ENCODE measurements at places on chromosomes 6 and 20. TPM values are rescaled to one million over a fixed set of nuclear protein-coding genes. Genes with fewer than 3 reads are reported as not detected.

- H3K27ac ChIP-seq, result no peak overlapping the region
- peaks cover 26% of the 10 kb centered on the region for H3K4me1 ChIP-seq
- H3K36me3 ChIP-seq, result no peaks in the 10 kb centered on the region
- DNase-seq, result no peak
- H3K27me3 ChIP-seq, result no peaks in the 10 kb centered on the region
These were observed 1.3 kb downstream of the CCN5 start for GRCh38 chr20:44716309-44717106.

- no peaks in the 10 kb centered on the region for H3K27me3 ChIP-seq
- no peaks in the 10 kb centered on the region for H3K36me3 ChIP-seq
- H3K4me3 ChIP-seq, result no peak overlapping the region
- DNase-seq, result no peak
- no peaks in the 10 kb centered on the region for H3K4me1 ChIP-seq
- H3K27ac ChIP-seq, result no peak overlapping the region
These were observed 301.8 kb downstream of the KIF16B start for GRCh38 chr20:16271450-16271849.

DNA sequence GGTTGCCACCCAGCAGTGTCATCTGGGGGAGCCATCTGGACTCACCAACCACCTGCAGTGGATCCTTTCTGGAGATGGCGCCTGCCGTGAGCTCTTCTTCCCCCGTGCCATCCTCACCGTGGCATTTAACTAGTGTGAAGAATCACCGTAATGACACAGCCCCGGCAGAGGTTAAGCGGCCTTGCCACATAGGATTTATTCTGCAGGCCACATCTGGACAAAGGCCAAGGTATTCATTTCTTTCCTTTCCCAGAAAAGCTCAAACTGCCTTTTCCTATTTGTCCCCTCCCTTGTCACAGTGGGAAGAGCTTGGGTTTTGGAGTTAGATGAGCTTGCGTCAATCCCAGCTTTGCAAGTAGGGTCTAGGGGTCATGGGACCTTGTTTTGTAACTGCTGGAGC lies 88.4 kb downstream of the PXDC1 start:
- no peaks in the 10 kb centered on the region for H3K36me3 ChIP-seq
- H3K4me3 ChIP-seq, result no peak overlapping the region
- DNase-seq, result no peak
- H3K27ac ChIP-seq, result no peak overlapping the region

DNA sequence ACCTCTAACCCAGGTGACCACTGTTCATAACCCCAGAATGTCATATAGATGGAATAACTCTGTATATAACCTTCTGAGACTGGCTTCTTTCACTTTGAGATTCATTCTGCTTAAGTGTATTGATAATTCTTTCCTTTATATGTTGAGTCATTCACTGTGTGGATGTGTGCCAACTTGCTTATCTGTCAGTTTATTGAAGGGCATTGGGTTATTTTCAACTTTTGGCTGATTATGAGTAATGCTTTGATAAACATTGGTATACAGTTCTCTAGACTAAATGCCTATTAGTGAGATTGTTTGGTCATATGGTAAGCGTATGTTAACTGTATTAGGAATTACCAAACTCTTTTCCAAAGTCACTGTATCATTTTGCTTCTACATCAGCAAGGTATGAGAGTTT lies 453.4 kb upstream of the SPTLC3 start:
- no peak for DNase-seq
- H3K27ac ChIP-seq, result no peak overlapping the region
- no peaks in the 10 kb centered on the region for H3K4me1 ChIP-seq
- H3K36me3 ChIP-seq, result no peaks in the 10 kb centered on the region
- no peaks in the 10 kb centered on the region for H3K27me3 ChIP-seq
- no peak overlapping the region for H3K4me3 ChIP-seq

DNA sequence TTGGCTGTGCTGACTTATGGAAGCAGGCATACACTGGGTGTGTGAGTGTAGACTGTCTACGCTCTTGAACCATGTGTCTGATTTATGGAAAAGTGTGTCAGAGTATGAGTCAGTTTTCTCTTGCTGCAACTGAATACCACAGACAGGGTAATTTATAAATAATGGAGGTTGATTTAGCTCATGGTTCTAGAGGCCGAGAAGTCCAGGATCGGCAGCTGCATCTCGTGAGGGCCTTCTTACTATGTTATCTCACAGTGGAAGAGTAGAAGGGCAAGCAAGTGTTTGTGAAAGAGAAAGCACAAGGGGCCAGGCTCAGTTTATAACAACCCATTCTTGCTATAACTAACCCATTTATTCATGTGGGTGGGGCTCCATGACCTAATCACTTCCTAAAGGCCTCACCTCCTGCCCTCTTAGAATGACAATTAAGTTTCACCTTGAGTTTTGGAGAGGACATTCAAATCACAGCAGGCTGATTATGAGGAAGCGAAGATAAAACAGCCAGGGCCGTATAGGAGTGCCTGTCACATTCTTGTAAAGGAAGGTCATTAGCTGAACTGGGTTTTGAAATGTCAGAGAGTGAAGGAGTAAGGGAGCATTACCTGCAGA lies 6.7 kb downstream of the GPR31 start:
- H3K27ac ChIP-seq, result no peak overlapping the region
- no peaks in the 10 kb centered on the region for H3K36me3 ChIP-seq
- no peak for DNase-seq
- H3K4me1 ChIP-seq, result no peaks in the 10 kb centered on the region

- H3K27ac ChIP-seq, result no peak overlapping the region
- no peaks in the 10 kb centered on the region for H3K27me3 ChIP-seq
- H3K4me1 ChIP-seq, result peaks cover 4% of the 10 kb centered on the region
- DNase-seq, result peak; percentile 20
These were observed 5.1 kb downstream of the TP53RK start for GRCh38 chr20:46683939-46684750.

- no peaks in the 10 kb centered on the region for H3K36me3 ChIP-seq
- H3K27me3 ChIP-seq, result no peaks in the 10 kb centered on the region
- H3K4me3 ChIP-seq, result no peak overlapping the region
- no peak for DNase-seq
These were observed 72.5 kb downstream of the DZANK1 start for GRCh38 chr20:18394363-18394762.

DNA sequence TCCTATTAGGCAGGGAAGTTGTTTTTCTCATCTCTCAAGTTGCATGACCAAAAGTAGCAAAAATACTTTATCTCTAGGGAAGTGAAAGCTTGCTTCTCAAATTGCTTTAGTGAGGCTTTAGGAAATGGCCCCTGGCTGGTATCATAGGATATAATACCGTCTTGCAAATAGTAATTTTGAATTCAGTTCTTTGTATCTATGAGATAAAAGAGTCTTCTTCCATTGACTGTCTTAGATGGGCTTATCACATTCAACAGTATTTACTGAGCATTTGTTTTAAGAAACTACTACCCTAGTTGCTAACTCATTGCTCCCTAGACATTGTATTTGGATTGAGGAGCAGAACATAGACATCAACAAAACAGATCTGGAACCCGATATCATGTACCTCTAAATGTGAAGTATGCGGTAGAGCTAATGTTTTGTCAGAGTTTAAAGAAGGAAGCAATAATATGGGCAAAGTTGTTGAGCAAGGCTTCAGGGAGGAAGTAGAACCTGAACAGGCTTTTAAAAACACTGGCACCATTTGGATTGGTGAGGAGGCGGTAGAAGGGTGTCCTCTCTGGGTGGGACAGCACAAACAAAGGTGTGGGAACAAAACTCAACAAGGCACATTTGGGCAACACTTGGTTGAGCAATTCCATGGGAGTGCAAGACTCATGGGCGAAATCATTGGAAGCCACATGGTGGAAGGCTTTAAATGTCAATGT lies 101.5 kb downstream of the SGK1 start:
- no peaks in the 10 kb centered on the region for H3K36me3 ChIP-seq
- DNase-seq, result no peak
- no peaks in the 10 kb centered on the region for H3K4me1 ChIP-seq
- H3K27ac ChIP-seq, result no peak overlapping the region

DNA sequence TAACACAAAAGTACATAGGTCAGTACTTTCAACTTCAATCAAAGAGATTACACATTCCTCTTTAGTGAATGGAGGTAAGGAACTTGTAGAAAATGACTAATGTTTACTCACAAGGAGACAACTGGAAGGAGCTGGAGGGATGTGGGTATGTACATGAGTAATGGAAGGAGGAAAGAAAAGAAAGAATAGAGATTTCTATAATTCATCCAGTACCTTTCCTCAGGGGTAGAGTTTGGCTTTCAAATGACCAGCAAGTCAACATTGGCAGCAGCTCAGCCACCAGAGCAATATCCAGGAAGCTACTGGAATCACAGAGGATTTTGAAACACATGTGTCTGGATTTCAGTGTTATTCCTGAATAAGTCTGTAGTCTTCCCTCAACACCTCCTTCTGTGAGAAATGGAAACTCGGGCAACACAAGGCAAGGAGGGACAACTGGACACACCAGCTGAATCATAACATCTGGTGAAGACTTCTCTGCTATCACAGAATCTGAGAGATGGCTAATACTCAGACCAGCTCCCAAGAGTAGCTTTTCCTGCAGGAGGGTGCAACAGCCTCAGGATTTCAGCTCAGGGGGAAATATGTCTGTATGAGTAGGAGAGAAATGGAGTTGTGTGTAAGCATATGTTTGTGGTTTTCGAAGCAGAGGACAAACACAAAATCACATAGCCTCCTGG lies 98.8 kb downstream of the HAO1 start:
- H3K4me3 ChIP-seq, result no peak overlapping the region
- no peaks in the 10 kb centered on the region for H3K4me1 ChIP-seq
- no peaks in the 10 kb centered on the region for H3K36me3 ChIP-seq
- DNase-seq, result no peak
- peaks cover 61% of the 10 kb centered on the region for H3K27me3 ChIP-seq
- no peak overlapping the region for H3K27ac ChIP-seq

DNA sequence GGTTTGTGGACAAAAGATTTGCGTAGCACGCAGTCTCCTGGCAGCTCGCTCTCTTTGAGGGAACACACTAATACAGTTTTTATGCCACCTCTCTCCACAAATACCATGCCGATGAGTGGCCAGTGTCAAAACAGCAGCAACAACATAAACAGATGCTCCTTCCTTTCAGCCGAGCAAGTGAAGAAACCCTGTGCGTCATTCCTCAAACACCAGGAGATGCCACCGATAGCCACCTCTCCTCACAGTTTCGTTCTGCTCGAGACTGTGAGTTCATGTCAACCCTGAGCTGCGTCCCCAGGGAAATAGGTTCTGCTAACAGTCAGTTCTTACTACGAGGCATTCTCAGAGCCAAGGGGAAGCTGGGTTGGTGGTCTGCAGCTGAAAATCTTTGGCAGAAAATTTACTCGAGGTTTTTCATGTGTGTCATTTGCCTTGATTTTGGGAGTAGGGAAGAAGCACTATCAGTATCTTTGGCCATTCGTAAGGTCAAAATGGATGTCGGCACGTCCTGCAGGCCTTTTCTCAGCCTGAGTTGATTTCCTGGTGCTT lies 59.9 kb downstream of the EYA2 start:
- DNase-seq, result no peak
- no peak overlapping the region for H3K27ac ChIP-seq
- no peaks in the 10 kb centered on the region for H3K4me1 ChIP-seq
- no peaks in the 10 kb centered on the region for H3K36me3 ChIP-seq
- no peaks in the 10 kb centered on the region for H3K27me3 ChIP-seq

- H3K27me3 ChIP-seq, result no peaks in the 10 kb centered on the region
- no peaks in the 10 kb centered on the region for H3K36me3 ChIP-seq
- no peak overlapping the region for H3K27ac ChIP-seq
- DNase-seq, result no peak
- peaks cover 56% of the 10 kb centered on the region for H3K4me1 ChIP-seq
These were observed 74.8 kb downstream of the JARID2 start for GRCh38 chr6:15320693-15321092.

DNA sequence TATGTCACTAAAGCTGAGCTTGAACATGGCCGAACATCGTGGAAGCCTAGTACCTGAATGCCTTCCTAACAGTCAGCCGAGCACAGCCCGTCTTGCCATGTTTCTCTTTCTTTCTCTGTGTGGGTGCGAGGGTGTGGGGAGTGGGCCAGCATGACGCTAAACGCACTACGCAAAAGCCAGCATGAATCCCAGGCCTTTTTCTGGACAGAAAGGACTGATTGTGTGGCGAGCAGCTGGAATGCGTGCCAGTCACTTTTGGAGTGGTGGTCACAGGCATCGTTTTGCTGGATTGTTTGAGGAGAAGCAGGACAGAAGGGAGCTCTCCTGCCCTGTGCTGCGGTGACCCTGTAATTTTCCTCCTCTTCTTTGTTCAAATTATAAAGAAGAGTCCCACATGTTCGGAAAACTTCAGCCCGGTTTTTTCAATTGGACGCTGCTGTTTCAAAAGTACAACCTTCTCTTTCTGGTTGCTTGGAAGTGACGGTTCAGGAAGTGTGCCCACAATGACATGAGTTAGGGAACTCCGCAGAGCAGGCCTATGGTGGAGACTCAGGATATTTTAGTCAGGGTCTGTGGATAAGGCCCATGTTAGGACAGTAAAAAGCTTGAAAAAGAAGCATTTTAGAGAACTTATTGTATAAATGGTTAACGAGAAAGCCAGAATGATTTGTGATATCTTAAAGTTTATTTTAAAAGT lies 54.3 kb downstream of the PDE7B start:
- H3K27me3 ChIP-seq, result peaks cover 21% of the 10 kb centered on the region
- no peak for DNase-seq
- H3K4me3 ChIP-seq, result no peak overlapping the region
- H3K27ac ChIP-seq, result no peak overlapping the region
- H3K36me3 ChIP-seq, result no peaks in the 10 kb centered on the region

DNA sequence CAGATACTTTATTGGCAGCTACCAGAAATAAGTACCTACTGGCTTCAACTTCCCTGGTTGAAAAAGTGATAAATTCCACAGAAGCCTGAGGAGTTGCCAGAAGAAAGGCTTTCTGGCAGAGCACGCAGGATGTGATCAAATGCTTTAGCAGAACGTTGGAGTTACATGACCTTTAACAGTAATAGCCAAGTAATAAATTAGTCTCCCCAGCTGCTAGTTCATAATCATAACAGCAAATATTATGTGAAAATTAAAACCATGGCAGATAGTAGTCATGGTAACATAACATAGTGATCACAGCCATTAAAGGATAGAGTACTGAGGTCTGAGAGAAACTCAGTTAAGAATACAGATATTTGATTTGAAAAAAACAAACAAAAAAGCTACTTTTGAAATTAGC lies 567.7 kb downstream of the ADGRB3 start:
- no peak for DNase-seq
- H3K27me3 ChIP-seq, result no peaks in the 10 kb centered on the region
- no peak overlapping the region for H3K4me3 ChIP-seq
- H3K36me3 ChIP-seq, result no peaks in the 10 kb centered on the region
- H3K4me1 ChIP-seq, result no peaks in the 10 kb centered on the region
- H3K27ac ChIP-seq, result no peak overlapping the region

DNA sequence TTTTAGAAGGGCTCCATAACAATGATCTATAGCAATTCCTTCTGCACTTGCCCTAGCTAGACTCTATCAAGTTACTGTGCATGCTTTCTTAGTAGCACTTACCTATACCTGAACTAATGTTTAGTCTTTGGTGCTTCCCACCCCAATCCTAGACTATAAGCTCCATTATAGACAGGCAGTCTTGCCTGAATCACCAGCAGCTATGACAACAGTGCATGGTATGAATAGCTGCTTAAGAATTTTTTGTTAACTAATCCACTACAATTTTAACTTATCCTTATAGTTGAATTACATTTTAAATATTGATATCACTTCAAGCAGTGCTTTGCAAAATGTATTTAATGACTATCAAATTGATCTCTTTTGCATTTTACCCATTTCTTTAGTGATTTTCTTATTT lies 164.3 kb downstream of the RPS12 start:
- no peaks in the 10 kb centered on the region for H3K36me3 ChIP-seq
- no peak for DNase-seq
- no peak overlapping the region for H3K4me3 ChIP-seq
- H3K27ac ChIP-seq, result no peak overlapping the region

CDSN gene
- not detected for total RNA-seq

ABCC10 gene
- 37.5 TPM for total RNA-seq

CRIP3 gene
- total RNA-seq, result 2.4 TPM

RWDD1 gene
- total RNA-seq, result 52.3 TPM

RNF217 gene
- total RNA-seq, result 20.6 TPM

All from A673 (cell line).